SW 1271 (cell line): ENCODE measurements at places on chromosomes 1 and 21.
A peak's percentile ranks its signal among the peaks of the same experiment; 100 is the strongest.

GRCh38 chr21:14762734-14763694 is 216.9 kb upstream of the SAMSN1 start:
- DNase-seq: no peak

DNA sequence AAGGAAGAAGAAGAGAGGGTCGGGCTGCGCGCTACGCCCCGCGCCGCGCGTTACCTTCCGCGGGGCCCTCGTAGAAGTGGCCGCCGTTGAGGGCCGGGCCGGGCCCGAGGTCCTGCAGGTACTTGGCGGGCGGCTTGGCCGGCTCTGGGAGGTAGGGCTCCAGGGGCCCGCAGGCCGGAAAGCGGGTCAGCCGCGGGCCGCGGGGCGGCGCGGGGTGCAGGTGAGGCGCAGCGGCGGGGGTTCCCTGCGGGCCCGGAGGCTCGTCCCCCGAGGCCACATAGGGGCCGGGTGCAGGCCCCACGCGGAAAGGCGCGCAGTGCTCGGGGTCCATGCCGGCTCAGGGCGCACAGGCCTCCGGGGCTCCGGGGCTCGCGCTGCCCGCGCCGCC is 196 bp downstream of the ALX3 start:
- no peak for DNase-seq

GRCh38 chr1:110339407-110340206 is 430 bp downstream of the RBM15 start:
- DNase-seq: peak; percentile 29

GRCh38 chr1:194917769-194918168 is 1690.5 kb downstream of the KCNT2 start:
- DNase-seq: no peak

DNA sequence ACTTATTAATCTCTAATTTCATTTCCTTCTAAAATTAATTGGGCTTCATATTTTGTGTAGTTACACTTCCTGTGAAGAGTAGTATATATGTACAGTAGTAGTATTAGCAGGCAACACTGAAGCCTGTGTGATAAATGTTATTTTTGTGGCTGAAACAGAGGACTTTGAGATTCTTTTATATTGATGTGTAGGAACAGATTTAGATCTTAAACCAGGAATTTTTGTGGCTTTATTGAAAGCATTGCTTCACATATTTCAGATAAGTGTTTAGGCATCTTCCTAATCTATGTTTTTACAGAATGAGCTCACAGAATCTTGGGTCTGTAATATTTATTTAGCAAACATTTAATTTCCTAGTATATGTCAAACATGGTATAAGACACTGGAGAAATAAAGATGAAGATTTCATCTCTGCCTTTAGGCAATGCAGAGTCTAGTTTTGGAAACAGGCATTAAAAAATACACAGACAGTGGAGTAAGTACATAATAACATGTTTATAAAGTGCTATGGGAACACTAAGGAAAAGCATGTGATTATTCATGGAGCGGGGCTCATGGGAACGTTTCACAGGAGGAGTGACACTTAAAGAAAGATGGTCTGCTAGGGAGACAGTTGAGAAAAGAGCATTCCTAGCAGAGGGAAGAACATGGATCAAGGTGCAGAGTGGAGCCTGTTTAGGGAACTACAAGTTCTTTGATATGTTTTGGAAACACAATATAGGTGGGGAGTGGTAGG is 52.7 kb downstream of the MIGA1 start:
- DNase-seq: no peak

DNA sequence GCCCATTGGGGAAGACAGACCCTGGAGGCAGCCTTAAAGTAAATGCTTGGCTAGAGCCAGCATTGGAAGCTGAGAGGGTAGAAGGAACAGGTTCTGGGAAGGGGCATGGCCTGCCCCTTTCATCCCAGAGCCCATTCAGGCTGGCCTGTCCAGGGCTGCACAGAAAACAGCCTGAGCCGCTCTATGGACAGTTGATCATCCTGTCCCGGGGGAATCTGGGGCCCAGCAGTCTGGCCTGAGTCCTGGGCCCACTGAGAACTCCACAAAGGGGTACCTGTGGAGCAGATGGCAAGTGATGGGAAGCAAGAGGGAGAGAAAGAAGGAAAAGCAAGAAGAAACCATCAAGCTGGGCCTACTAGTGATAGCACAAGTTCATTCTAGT is 13.2 kb downstream of the TMEM81 start:
- DNase-seq: no peak

DNA sequence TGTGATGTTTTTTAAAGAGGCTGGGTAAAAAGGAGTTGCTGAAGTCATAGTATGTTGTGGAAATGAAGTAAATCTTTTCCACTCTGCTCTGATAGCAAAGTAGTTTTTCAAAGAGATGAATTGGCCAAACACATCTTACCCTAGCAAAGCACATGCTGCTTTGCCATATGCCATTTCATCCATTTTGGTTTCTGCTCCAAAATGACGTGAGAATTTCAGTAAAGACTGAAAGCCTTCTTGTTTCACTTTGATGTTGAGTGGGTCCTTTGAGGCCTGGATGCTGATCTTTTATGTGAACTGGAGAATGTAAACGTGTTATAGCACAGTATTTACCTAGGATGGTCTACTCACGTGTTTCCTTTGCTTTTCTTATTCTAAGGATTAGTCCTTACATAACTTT is 73.3 kb upstream of the PGD start:
- no peak for DNase-seq

GRCh38 chr1:240646571-240647240 is 34.8 kb upstream of the GREM2 start:
- no peak for DNase-seq

GRCh38 chr1:172608098-172608601 is 50.8 kb upstream of the FASLG start:
- no peak for DNase-seq
